Suppressor macrophage (primary cell): ENCODE measurements at places on chromosomes 7 and 10.

- peak; percentile 56 for DNase-seq
These were observed at the start of gene FAM241B for GRCh38 chr10:69629897-69630650. Gene FAM241B, plus strand, starts transcription at chr10:69630247. Its CDS starts 1,497 bp downstream, at chr10:69631744.

GRCh38 chr7:150447966-150448788 lies 2.3 kb upstream of the GIMAP8 start:
- DNase-seq, result no peak

DNA sequence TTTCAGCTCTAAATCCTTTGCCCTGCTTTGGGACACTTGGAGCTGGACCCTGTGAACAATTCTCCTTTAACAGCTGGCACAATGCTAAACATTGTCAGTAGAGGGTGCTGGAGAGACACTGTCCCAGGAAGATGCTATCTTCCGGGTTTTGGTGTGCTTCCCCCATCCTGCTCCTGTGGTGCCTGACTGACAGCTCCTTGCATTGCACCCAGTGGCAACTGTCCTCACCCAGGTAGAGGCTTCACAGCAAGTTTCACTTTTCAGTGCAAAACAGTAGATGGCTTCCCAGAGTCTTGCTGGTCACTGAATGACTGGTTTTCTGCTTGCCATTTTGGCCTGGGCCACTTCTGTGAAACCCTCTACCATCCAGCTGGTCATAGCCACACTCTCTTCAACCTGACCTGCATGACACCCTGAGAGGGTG lies 77.3 kb downstream of the CDC14C start:
- peak; percentile 65 for DNase-seq

DNA sequence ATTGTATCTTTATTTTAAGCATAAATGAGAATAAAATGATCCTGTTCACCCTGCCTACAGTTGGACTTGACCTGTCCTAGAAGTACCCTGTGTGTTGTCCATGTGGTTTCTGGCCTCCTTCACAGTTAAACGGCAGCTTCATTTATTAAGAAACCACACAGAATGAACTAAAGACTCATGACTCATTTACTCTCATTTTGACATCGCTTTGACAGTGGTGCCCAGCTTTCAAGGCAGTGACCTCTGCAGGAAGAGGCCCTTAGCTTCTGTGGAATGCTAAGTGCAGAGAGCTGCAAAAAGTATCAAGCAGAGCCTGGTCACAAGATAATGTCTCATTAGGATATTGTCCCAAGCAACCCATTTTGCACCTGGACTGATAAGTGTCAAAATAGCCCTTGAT lies 93.4 kb downstream of the AVL9 start:
- peak; percentile 48 for DNase-seq

GRCh38 chr7:114048386-114049235 lies 129.8 kb upstream of the PPP1R3A start:
- DNase-seq, result peak; percentile 81

GRCh38 chr7:128207609-128208008 lies 33.5 kb upstream of the LEP start:
- no peak for DNase-seq

- DNase-seq, result peak; percentile 52
These were observed 95.4 kb downstream of the ELMO1 start for GRCh38 chr7:37352974-37353948.

GRCh38 chr10:4894335-4894734 lies 68.3 kb downstream of the AKR1E2 start:
- DNase-seq, result no peak

- DNase-seq, result peak; percentile 43
These were observed 196.1 kb downstream of the DOCK4 start for GRCh38 chr7:112010109-112010508.

GRCh38 chr10:5545011-5545410 lies 20.2 kb downstream of the CALML3 start:
- DNase-seq, result no peak

DNA sequence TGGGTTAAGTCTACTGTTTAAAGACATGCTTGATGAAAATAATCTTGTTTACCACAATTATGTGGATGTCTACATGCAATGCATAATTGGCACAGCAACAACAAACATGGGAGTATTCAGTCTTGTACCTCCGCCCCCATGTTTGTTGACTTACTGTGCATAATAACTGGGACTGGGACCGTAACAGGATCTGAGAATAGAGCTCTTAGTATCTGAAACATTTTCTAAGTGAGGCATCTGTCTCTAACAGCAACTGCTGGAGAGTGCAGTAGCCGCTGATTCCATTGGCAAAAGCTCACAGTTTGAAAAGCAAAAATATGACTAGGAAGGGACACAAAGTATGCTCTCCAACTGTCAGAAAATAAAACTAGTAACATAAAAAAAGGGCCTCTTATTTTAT lies 61.6 kb downstream of the ENO4 start:
- no peak for DNase-seq

DNA sequence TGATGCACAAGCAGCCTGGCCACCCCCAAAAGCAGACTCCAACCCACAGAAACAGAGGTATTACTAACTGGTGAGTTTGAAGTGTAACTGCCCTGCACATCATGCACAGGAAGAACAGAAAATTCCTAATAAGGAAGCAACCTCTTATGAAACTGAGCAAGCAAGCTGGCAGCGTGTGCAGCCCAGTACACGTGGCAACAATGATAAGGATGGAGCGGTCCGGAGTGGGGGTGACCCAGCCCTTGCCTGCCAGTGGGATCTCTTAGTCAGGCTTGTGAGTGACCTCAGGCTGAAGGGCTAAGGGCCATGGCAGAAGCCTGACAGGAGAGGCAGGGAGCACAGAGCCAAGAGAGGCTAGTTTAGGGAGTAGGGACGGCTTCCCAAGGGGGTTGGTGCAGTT lies 22.1 kb upstream of the AOAH start:
- peak; percentile 92 for DNase-seq

- DNase-seq, result no peak
These were observed 1023.0 kb upstream of the SORCS1 start for GRCh38 chr10:108187408-108188012.

DNA sequence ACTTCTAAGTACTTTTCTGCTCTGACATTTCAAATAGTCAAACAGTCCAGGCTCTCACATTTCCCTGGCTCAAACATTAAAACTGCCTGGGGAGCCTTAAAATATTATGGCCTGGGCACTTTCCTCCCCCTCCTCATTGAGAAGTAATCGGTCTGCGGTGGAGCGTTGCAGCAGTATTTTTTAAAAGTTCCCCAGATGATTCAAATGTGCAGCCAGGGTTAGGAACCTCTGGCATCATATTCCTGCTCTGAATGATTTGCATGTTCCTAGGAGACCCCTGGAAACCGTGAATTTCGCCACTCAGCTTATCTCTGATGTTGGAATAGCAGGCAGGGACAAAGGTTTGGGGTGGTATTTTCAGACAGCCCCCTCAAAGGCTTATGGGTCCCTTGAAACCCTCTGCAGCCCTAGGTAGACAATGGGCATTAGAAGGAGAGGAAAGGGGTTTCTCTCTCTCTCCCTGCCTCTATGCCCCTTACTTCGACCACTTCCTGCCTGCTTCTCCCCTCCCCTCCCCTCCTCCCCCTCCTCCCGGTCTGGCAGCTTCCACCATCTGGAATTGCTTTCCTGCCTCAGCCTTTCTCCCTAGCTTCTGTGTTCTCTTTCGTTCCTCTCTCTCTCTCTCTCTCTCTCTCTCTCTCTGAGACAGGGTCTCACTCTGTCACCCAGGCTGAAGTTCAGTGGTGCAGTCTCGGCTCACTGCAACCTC lies 622.2 kb downstream of the GALNT17 start:
- DNase-seq, result no peak

DNA sequence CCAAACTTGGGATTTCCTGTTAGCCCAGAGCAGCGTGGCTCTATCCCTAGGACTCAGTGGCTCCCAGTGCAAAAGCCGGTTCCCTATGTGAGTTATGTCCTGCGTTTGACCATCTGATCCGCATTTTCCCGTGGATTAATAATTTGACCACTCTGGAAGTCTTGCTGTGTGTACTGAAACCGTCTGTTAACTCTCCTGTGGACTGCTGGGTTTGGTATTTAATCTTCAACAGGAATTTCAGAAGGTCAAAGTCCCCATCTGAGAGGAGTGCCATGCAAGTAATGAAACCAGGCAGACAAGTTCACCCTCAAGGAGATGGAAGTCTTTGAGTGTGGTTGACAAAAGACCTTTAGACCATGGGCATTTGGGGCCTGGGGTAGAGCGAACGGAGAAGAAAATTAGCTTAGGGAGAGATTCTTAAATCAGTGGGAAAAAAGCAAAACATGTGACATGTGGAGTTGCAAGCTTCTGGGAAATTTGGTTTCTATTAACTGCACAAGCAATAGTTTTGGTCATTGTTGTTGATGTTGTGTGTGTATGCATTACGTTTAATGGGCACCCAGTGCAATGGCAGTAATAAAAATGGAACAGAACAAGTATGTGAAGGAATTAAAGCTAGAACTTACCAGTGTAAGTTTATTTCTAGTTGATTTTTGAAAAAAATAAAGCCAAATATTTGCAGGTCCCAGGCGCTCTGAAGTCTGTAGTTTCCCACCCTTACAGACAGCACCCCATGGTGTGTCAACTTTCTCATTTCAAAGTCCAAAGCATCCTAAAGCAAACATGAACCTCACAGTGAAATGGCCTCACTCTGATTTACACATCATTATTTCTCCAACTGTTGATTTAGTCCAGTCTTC lies 38.2 kb downstream of the LYZL1 start:
- DNase-seq, result no peak

DNA sequence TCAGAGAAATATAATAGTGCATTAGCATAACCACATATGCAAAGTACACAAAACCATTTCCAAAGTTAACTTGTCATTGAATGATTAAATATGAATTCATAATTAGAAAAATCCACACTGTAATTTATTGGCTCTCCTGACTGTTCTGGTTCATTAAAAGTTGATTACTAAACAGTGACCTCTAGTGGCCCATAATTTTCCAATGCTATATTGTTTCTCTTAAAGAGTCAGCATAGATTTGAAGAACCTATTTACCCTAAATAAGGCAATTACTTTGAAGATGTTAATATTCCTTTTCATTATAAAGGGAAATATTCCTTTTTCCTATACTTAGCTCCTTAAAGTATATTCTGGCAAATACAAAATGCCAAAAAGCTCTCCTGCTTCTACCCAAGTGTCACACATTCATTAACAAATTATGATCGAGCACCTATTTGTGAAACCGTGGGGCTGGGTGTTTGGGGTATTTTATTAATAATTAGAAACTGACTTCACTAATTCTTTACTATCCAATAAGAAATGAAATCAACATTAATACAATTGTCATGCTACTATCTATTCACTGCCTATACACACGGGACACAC lies 86.2 kb downstream of the HIBADH start:
- peak; percentile 78 for DNase-seq

DNA sequence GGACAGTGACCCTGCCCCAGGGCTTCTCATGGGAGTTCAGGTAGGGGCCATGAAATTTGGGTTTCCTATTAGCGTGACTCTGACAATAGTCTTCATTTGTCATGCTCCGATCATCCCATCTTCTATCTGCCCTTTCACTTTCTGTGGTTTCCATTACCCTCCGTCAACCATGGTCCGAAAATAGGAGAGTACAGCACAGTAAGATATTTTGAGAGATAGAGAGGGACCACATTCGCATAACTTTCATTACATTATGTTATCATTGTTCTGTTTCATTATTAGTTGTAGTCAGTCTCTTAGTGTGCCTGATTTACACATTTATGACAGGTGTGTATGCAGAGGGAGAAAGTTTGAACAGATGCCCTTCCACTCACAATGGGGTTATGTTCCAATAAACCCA lies 649.2 kb downstream of the SDK1 start:
- DNase-seq, result no peak

DNA sequence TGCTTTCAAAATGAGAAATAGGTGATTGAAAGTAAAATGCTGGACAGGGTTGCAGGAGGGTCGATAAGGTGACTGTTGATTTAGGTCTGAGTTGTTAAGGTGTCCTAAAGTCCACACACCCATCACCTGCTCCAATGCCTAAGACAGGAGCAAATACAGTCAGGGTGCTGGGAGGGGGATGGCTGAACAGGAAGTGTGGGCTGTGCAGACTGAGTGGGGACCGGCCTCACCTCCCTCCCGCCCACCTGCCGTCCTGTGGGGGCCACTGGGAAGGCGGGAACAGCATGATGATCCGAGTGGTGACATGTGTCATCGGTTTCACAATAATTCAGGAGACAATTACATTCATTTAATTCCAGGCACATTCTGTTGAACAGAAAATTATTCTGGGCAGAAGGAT lies 260.8 kb downstream of the DNAJB6 start:
- DNase-seq, result no peak

GRCh38 chr7:52826515-52827265 lies 208.7 kb upstream of the POM121L12 start:
- DNase-seq, result no peak

- no peak for DNase-seq
These were observed 165.4 kb downstream of the GLI3 start for GRCh38 chr7:42071372-42072261.

GRCh38 chr10:103102195-103102594 lies 90.9 kb downstream of the NT5C2 start:
- no peak for DNase-seq

- DNase-seq, result no peak
These were observed 195.5 kb downstream of the SLC25A13 start for GRCh38 chr7:96126382-96126781.

DNA sequence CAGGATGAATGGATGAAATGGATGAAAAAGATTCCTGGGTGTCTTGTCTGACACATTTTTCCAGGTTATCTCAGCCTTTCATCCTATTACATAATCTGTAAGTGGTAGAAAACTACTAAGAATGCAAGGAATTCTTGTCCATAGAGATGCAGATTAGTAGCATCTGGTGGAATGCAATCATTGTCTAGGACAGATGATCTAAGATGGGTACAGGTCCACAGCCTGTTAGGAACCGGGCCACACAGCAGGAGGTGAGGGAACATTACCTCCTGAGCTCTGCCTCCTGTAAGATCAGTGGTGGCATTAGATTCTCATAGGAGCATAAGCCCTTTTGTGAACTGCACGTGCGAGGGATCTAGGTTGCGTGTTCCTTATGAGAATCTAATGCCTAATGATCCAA lies 225.0 kb downstream of the CALN1 start:
- DNase-seq, result no peak

GRCh38 chr10:11439523-11440053 lies 171.9 kb downstream of the USP6NL start:
- DNase-seq, result no peak

DNA sequence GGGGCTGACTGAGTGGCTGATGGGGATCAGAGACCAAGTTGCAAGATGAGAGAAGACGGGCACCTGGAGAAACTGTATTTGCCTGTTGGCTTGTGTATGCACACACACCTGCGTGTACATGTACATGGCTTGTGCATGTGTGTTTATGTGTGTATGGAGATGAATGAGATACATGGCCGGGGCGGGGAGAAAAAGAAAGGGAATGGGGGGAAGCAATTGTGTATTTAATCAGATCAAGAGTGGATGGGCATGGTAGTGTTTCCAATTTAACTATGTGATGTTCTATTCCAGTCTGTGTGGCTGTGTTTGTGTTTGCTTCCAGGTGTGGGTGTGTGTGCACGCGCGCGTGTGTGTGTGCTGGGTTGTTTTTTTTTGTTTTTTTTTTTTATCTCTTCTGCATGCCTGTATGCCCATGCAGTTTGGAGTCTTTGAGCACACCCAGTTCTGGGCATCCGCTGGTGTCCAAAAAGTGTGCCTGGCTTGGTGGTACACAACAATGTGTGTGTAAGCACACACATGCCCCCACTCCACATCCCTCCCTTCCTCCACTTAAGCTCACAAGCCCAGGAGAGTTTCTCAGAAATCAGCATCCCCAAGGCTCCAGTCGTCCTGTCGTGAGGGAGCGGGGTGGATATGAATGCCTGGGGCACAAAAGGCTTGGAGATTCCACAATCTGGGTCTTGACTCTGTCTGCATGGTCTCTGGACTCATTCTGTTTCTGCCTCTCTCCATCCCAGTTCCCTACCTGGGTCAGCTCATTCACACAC lies 2.5 kb upstream of the VGF start:
- DNase-seq, result no peak
